Right atrium auricular region (tissue), 2 donors: ENCODE measurements at places on chromosomes 5 and 9. TPM values are rescaled to one million over a fixed set of nuclear protein-coding genes. Genes with fewer than 3 reads are reported as not detected.

- no peak for DNase-seq
Observed at GRCh38 chr9:115080242-115080641, 37.7 kb downstream of the TNC start.

DNA sequence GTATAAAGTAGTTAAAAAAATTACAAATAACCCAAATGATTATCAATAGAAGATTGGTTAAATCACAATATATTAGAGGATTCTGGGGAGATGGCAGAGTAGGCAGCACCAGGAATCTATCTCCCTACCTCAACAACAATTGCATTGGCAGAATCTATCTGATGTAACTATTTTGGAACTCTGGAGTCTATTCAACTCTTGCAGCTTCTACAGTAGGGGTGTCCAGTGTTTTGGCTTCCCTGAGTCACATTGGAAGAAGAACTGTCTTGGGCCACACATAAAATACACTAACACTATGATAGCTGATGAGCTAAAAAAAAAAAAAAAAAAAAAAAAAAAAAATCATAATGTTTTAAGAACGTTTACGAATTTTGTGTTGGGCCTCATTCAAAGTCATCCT, 29.2 kb upstream of the ECM2 start:
- no peak for DNase-seq

GRCh38 chr9:135053133-135053532, 34.3 kb upstream of the OLFM1 start:
- DNase-seq, result no peak

DNA sequence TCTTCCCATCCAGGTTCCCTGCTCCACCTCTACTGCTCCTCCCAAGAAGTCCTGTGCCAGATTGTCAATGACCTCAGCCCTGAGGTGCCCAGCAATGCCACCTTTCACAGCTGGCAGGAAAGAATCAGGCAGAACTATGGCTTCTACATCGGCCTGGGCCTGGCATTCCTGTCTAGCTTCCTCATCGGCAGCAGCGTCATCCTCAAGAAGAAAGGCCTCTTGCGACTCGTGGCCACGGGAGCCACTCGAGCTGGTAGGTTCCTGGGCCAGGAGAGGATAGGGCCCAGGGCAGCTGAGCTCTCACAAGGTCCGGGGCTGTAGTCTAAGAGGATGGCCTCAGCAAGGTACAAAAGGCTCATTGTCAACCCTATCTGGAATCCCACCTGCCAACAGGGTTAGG, 3.1 kb downstream of the NIPAL4 start:
- DNase-seq, result no peak

- no peak for DNase-seq
Observed at GRCh38 chr5:144460600-144460999, 289.9 kb downstream of the KCTD16 start.

DNA sequence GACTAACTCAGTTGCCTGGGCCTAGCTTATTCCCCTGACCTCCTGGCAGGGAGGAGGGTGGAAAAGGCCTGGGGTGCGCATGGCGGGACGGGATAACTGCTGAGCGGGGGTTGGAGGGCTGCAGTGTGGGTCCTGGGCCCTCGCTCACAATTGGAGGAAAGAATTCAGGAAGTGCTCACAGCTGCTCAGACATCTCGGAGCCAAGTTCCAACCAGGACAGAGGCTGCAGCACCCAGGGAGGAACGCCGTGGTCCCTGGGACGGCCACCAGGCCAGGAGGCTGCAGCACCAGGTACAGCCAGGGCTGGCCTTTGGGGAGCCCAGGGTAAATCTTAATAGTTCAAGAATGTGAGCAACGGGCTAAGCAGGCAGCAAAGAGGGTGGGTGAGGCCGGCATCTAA, at the start of gene SPAAR:
Gene SPAAR, plus strand, starts transcription at position 217 of the 400 bp plus-strand sequence. CDS start 974 bp downstream, outside the sequence.
- DNase-seq, result no peak

Gene DBH
- total RNA-seq, result not detected

Gene RNF38
- 21.4 TPM for total RNA-seq

Gene FABP6
- not detected for total RNA-seq
